Calu3 (cell line): ENCODE measurements at places on chromosomes 6 and 20. TPM values are rescaled to one million over a fixed set of nuclear protein-coding genes. Genes with fewer than 3 reads are reported as not detected.

SNX9 gene
- total RNA-seq, result 16.6 and 17.7 TPM in 2 replicates

DNA sequence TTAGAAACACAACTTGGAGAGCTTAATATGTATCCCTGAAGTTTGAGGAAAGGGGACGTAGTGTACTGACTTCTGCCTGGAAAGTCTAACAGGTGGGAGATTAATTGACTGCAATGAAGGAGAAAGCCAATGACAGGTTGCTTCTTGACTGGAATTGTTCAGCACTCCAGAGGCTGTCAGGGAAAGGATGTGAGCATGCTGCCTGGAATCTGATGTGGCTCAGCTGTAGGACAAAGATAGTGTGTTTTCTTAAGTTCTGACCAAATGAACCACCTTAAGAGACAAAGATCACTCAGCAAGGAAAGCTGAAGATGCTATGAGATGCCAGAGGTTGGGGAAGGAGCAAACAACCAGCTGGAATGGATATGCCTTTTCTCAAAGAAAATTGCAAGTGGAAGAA, 185.8 kb downstream of the PHF3 start:
- no peaks in the 10 kb centered on the region for H3K27me3 ChIP-seq
- no peak overlapping the region for H3K4me3 ChIP-seq
- no peak overlapping the region for H3K27ac ChIP-seq
- H3K36me3 ChIP-seq, result no peaks in the 10 kb centered on the region
- H3K4me1 ChIP-seq, result no peaks in the 10 kb centered on the region
- DNase-seq, result no peak

DNA sequence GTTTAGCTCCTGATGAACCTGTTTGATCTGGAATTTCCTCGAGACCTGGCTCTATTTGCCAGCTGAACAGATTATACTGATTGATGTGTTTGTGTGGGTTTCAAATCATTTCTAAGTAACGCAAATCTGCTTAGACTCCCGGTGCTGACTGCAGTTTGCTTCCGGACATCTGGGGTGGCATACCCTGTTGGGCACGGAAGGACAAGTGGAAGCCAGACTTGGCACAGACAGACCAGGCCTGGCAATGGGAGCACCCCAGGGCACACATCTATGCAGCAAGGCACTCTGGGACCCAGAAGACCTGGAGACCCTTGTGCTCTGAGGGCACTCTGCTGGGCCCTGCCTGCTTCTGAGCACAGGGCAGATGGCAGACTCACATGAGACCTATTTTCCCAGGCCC, 433.7 kb upstream of the CHD6 start:
- no peak for DNase-seq
- H3K4me3 ChIP-seq, result no peak overlapping the region
- H3K27ac ChIP-seq, result no peak overlapping the region
- no peaks in the 10 kb centered on the region for H3K4me1 ChIP-seq

SCRT2 gene
- total RNA-seq, result not detected in 2 replicates

SLC52A3 gene
- total RNA-seq, result 11.1 TPM in 2 replicates

- no peak for DNase-seq
- no peaks in the 10 kb centered on the region for H3K4me1 ChIP-seq
- no peak overlapping the region for H3K4me3 ChIP-seq
- no peaks in the 10 kb centered on the region for H3K36me3 ChIP-seq
- no peak overlapping the region for H3K27ac ChIP-seq
Observed at GRCh38 chr6:72238900-72239299, 352.6 kb downstream of the RIMS1 start.

SMOC2 gene
- total RNA-seq, result 0.73 and 1.1 TPM in 2 replicates

DNA sequence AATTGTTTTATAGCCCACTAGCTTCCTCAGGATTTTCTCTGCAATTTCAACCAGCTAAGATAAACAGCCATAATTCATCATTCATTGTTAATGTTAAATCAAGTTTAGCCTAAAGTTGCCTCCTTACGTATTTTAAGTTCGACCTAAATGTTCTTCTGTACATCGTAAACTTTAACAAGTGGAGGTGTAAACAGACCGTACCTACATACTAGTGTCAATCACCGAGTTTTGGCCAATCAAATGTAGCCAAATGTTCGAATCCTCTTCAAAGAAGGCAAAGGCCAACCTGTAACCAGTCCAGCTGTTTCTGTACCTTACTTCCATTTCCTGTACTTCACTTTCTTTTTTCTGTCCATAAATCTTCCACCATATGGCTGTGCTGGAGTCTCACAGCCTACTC, 13.5 kb downstream of the MBOAT1 start:
- peak overlapping the region; percentile 37 for H3K27ac ChIP-seq
- H3K27me3 ChIP-seq, result no peaks in the 10 kb centered on the region
- H3K36me3 ChIP-seq, result peaks cover 5% of the 10 kb centered on the region

DNA sequence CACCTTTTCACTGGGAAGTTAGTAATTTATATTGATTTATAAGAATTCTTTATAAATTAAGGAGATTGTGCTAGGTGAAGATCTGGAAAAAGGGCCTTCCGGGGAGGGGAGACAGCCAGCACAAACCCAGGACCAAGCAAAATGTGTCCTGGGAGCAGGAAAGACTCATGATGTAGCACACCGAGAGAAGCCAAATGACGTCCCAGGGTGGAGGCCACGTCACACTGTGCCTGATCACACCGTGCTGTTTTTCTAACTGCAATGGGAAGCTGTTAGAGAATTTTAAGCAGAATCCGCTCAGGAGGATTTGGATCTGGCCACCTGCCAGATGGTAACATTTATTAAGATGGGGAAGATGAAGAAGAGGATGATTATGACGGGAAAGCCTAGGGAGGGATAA, 72.7 kb upstream of the AKAP12 start:
- no peaks in the 10 kb centered on the region for H3K4me1 ChIP-seq
- H3K36me3 ChIP-seq, result no peaks in the 10 kb centered on the region
- no peak overlapping the region for H3K4me3 ChIP-seq
- H3K27me3 ChIP-seq, result no peaks in the 10 kb centered on the region
- DNase-seq, result no peak
- H3K27ac ChIP-seq, result no peak overlapping the region

DNA sequence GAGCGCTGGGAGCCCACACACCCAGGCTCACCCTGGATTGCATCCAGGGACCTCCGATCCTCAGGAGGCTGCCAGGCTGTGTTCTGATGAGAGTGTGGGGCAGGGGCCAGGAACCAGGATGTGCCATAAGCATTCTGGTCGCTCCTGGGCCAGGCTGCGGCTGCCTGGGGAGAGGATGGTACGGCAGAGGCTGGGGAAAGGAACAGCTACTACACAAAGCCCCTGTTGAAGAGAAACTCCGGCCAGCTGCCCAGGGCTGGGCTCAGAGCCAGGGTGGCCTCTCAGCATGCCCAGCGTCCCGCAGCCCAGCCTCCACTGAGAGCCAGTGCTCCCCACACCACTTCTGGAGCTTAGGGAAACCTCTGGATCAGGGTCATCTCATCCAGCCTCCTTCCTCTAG, 21.7 kb upstream of the OCSTAMP start:
- DNase-seq, result peak; percentile 64
- H3K36me3 ChIP-seq, result no peaks in the 10 kb centered on the region
- H3K27ac ChIP-seq, result no peak overlapping the region
- H3K4me1 ChIP-seq, result peaks cover 26% of the 10 kb centered on the region

ELOVL4 gene
- 1.6 and 2.1 TPM in 2 replicates for total RNA-seq

C2 gene
- 5.0 and 6.3 TPM in 2 replicates for total RNA-seq

- H3K27ac ChIP-seq, result no peak overlapping the region
- H3K4me1 ChIP-seq, result peaks cover 9% of the 10 kb centered on the region
- no peak for DNase-seq
- H3K27me3 ChIP-seq, result no peaks in the 10 kb centered on the region
Observed at GRCh38 chr6:116412270-116412669, 41.5 kb downstream of the DSE start.

DNA sequence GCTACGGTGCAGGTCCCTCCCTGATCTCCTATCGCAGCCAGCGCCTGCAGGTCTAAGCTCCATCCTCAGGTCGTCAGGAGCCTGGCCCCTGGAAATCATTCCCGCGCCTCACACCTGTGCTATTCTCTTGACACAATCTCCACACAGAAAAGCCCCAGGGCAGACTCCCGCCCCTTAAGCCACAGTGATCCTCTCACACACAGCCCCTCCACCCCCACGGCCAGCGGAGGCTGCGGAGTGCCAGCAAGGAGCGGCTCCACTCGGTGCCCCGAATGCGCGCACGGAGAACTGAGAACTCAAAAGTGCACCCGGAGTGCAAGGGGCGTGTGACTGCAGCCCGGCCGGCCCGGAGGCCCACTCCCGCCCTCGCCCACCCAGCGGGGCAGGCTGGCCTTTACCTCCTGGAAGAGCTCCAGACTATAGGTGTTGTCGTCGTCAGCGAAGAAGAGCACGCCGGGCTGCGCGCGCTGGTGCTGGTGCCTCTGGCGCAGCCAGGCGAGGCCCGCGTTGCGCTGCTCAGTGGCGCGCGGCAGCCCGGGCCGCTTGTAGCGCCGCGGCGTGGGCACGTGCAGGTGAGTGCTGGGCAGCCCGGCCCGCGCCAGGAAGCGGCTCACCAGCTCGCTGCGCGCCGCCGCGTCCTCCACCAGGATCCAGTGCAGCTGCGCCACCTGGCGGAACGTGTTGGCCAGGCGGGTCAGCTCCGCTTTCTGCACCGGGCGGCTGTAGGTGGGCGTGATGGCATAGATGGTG, 1.2 kb downstream of the B3GAT2 start:
- peak overlapping the region; percentile 99 for H3K4me3 ChIP-seq
- peaks cover 12% of the 10 kb centered on the region for H3K36me3 ChIP-seq
- peaks cover 97% of the 10 kb centered on the region for H3K27me3 ChIP-seq
- DNase-seq, result peak; percentile 96
- H3K4me1 ChIP-seq, result peaks cover 8% of the 10 kb centered on the region
- no peak overlapping the region for H3K27ac ChIP-seq

SALL4 gene
- 7.6 and 9.5 TPM in 2 replicates for total RNA-seq

DNA sequence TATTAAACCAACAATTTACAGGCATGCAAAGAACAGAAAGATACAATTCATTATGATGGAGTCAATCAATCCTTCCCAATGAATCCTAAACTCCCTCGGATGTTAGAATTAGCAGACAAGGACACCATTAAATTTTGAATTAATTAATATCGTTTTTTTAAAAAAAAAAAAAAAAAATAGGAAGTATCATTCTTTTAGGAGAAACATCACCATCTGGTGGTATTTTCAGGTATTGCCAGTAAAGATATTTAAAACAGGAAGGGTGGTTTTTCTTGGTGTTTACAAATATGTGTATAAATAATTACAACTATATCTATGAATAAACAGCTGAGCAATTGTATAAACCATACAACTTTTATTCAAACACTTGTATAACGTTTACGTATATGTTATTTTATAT, 564.4 kb downstream of the HAO1 start:
- H3K27me3 ChIP-seq, result no peaks in the 10 kb centered on the region
- no peak overlapping the region for H3K4me3 ChIP-seq
- no peak for DNase-seq
- no peak overlapping the region for H3K27ac ChIP-seq
- no peaks in the 10 kb centered on the region for H3K4me1 ChIP-seq
- no peaks in the 10 kb centered on the region for H3K36me3 ChIP-seq

GRCh38 chr6:24822696-24823095, 24.0 kb upstream of the ARMH2 start:
- no peaks in the 10 kb centered on the region for H3K36me3 ChIP-seq
- no peak overlapping the region for H3K4me3 ChIP-seq
- no peak overlapping the region for H3K27ac ChIP-seq
- peak; percentile 45 for DNase-seq
- H3K4me1 ChIP-seq, result peaks cover 18% of the 10 kb centered on the region

DNA sequence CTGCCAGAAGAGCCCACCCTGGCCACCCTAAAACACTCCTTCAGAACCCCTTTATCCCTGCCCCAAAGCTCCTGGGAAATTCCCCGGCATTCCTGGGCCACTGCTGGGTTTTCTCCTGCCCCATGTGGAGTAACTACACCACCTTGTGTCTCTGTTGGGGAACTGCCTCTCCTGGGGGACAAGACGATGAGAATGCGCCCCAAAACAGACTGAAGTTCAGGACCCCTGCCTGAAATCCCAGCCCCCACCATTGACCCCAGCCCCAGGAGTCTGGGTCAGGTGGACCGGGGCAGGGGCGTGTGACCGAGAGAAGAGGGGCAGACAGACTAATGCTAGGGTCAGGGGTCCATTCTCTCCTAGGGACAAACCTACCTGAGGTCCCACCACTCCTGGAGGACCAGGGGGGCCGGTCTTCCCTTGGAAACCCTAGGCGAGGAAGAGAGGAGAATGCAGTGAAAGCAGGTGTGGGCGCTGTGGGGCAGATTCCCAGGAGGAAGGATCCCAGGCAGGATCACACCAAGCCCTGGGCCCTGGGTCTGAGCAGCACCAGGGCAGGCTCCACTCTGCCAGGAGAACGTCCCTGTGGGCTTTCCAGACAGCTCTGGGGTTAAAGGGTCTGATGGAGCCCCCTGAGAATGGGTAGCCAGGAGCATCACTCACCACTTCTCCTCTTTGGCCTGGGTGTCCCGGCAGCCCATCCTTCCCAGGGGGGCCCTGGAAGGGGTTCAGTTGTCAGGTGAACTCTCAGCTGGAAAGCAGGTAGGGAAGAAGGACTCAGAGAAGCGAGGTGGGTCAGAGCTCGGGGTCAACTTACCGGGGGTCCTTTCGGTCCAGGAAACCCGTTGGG, 19.4 kb downstream of the COL11A2 start:
- H3K4me3 ChIP-seq, result no peak overlapping the region
- peaks cover 9% of the 10 kb centered on the region for H3K4me1 ChIP-seq
- DNase-seq, result peak; percentile 69
- H3K27me3 ChIP-seq, result peaks cover 89% of the 10 kb centered on the region
- H3K36me3 ChIP-seq, result no peaks in the 10 kb centered on the region

DNA sequence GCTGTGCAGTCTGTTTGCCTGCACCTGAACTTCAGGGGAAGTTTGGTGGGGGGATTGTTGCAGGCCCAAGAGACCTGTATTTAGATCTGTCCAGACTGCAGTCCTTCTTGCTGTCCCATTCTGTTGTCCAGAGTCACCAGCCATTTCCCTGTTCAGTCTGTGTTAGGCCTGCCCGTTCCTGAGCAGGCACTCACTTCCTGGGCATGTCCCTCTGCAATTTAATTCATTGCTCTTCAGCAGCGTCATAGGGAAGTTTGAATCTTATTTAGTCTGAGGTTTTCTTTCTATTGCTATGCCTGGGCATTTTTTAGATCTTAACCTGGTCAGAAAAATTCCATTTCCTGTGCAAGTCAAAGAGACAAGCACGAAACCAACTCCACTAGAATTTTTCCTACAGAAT, 190.2 kb downstream of the DTNBP1 start:
- no peak overlapping the region for H3K27ac ChIP-seq
- no peaks in the 10 kb centered on the region for H3K27me3 ChIP-seq
- H3K36me3 ChIP-seq, result peaks cover 6% of the 10 kb centered on the region
- H3K4me3 ChIP-seq, result no peak overlapping the region
- no peak for DNase-seq

DNA sequence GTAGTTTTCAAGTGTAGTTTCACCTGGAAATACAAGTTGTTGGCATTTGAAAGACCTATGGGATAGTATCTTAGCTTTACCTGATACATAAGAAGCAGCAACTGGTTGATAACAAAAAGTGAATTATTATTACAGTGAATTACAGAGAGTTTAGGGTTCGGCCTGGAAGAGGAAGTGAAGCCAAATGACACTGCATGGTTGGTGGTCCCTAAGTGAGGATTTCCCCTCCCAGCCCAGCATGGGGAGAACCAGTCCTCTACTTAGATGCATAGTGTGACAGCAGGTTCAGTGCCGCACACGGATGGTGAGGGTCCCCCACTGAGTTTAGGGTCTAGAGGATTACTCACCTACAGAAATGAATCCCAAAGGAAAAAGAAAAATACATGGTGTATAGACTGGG, 18.1 kb downstream of the HLA-DPB1 start:
- peaks cover under 1% of the 10 kb centered on the region for H3K4me1 ChIP-seq
- H3K4me3 ChIP-seq, result no peak overlapping the region
- no peak for DNase-seq
- no peaks in the 10 kb centered on the region for H3K36me3 ChIP-seq
- peaks cover 78% of the 10 kb centered on the region for H3K27me3 ChIP-seq
- H3K27ac ChIP-seq, result no peak overlapping the region

SLC4A11 gene
- total RNA-seq, result 9.4 and 11.0 TPM in 2 replicates
